GM10248 (cell line): ENCODE measurements at places on chromosomes 5 and 9.

DNA sequence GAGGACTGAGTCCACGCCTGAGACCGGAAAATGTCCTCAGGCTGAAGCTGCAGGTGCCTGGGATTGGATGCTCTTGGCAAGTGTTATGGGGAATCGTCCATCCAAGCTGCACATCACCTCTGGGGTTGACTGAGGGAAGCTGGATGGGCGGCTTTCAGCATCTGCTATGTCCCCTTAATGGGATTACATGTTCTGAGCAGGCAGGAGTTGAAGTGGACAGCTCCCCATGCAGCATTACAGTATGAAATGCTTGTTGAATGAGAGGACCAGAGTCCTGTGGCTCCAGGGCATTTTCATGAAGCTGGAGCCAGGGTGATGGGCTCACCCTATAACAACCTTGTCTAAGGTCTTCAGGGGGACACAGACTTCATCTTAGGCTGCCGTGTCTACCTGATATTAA is 270.9 kb downstream of the HSPA4 start:
- no peak for DNase-seq

DNA sequence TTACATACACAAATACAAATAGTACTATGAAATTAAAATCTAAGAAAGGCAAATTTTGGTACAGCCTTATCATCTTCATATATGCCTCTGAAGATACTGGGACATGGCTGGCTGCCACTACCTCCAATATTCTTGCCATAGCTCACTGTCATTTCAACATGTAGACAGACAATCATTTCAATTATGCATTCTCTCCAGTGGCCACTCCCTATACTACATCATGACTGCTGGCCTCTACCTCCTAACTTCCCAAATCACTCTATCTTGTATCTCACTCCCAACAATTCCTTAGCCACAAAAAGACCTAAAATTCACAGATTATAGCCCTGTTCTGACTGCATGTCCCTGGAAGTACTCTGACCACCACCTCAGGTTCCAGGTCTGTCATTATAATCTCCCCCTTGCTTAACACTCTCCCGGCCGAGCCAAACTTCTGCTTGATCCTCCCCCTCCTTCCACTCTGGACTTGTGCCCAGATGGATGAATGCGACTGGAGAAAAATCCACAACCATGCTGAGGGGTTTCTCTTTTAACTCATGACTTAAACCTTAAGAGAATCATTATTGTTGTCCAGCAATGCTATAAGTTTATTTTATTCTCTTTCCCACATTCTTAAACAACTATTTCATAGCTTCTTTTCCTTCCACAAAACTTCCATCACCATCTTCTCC is 225.3 kb upstream of the TLE4 start:
- no peak for DNase-seq

DNA sequence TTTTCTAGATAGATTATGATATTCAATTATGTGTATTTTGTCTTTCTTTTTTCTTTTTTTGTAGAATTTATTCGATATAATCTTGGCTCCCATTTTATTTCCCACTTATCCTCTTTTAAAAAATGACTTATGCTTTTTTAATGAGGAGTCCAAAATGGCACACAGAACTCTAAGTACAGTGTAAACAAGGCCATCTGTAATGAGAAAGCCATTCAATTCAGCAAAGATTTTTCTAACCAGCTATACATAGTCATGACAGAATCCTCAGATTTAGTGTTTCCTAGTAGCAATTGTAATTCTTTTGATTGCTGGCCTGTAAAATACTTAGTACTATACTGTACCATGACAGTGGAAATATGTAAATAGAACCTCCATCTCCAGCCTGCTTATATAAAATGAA is 651.4 kb downstream of the RAB3C start:
- no peak for DNase-seq

DNA sequence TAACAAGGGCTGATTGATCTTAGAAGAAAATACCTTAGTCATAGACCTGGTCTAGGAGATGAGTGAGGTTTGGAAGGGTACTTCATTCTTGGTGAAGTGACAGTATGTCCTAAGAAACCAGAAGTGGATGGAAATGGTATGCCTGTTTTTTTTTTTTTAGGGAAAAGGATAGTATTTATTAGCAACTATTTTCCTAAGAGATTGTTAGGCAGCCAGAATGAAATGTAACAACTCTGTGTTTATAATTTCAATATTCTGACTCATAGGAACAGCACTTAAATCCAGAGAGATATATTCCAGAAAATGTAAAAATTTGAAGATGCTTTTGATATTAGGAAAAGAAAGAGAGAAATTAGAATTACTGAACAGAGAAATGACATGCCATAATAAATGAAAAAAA is 21.2 kb upstream of the ARL14EPL start:
- no peak for DNase-seq

- no peak for DNase-seq
Measured at GRCh38 chr5:69288688-69289087, 43.9 kb downstream of the CCDC125 start.

DNA sequence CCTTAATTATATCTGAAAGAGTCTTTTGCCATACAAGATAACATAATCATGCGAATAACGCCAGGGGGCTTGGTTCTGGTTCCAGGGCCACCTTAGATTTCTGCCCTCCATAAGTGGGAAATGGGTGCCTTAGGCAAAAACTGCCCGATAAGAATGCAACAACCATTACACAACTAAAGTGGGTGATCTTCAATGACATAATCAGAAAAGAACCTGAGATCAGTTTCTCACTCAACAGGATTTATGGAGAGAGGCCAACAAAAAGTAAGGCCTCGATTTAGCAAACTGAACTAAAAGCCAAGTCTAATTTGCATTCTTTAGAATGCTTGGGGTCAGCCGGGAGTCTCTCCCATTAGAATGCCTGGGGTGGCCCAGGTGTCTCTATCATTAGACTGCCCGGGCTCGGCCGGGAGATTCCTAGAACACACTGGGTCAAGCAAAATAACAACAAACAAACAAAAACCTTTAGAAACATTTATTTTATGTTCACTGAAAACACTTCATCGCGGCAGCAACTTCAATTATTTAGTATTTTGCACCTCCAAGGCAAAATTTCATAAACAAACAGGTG is 194.8 kb downstream of the AUH start:
- DNase-seq: no peak

DNA sequence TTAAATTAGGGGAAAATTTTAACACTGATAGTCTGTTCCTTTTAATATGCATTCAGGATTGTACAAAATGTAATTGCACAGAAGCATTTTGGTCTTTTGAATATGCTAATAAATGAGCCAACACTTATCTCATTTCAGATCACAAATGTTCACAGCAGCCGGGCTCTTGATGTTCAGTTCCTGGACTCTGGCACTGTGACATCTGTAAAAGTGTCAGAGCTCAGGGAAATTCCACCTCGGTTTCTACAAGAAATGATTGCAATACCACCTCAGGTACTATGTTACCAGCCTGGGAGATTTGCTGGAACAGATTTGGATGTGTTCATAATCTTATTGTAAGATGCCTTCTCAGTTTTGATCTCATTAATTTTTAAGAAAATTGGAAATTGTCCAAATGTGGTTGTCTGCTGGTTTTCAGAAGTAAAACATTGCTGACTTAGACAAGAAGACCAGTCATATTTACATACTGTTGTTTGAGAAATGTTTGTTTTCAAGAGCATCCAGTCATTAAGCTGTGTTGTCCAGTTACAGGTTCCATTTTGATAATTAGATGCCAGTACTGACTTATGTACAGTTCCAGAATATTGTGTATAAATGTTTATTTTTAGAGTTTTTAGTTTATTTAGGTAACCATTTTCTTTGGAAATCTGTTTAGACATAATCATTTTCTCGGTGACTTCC is 23.0 kb upstream of the TMOD1 start:
- no peak for DNase-seq

GRCh38 chr5:89917112-89917511 is 492.4 kb downstream of the CETN3 start:
- DNase-seq: no peak

DNA sequence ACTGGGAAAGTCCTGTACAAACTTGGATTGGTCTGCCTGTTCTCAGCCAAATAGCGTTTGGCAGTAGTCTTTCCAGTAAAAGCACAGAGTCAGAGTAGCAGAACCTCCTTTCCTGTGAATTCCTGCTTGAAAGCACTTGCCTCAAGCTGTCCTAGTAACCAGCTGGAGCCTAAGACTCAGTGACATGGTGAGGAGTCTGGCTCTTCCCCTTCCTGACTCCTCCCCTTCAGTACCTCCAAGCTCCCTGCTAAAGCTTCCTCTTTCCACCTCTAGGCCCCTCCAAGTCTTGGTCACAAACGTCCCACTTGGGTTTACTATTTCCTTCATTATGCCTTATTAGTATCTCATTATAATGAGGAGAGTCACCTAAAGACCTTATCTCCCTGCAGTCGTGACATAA is 21.4 kb upstream of the FAM81B start:
- no peak for DNase-seq

GRCh38 chr5:108729242-108729615 is 18.5 kb upstream of the FER start:
- no peak for DNase-seq

DNA sequence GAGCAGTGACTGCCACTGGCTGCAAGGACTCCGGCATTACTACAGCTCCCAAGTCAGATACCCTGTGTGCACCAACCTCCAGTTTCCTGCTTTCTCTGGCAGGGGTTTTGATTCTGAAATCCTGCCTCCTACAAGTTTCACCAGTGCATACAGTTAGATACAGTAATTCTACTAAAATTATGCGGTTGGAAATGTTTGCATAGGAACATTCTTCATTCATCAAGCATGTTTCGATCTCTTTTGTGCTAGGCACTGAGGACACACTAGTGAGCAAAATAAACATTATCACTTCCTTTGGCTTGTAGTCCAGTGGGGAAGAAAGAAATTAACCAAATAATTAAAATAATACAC is 152.2 kb downstream of the TMEM167A start:
- no peak for DNase-seq

DNA sequence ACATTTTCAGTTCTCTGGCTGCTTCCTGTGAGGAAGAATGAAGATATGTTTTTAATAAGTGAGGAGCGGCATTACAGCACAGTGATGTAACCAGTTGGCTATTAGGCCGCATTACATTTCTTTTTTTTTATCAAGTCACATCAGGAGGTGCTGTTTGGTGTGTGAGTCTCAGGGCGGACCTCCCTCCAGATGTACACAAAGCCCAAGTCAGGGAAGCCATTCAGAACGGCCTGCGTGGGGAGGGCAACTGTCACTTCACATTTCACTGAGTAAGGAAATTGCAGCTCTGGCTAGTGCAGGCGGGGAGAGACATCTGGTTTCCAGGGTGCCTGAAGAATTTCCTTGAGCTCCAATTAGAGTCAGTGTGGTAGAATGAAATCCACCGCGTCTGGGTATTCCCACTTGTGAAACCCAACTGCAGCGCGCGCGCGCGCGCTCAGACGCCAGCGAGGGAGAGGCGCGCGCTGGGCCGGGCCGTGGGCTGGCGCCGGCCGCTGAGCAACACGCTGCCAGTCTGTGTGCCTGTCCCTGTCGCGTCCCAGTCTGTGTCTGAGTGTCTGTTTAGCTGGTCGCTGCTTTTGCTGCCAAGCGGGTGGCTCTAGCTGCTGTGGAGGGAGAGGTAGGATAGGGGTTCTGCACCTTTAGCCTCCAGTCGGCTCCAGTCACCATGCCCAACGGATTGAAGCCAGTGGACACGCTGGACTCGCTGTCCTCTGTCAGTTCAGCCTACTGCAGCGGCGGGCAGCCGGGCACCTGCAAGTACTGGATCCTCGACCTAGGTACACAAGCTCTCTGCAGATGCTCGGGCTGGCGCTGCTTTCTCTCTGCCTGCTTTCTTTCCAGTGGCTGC is 140.8 kb upstream of the OTULINL start:
- no peak for DNase-seq

DNA sequence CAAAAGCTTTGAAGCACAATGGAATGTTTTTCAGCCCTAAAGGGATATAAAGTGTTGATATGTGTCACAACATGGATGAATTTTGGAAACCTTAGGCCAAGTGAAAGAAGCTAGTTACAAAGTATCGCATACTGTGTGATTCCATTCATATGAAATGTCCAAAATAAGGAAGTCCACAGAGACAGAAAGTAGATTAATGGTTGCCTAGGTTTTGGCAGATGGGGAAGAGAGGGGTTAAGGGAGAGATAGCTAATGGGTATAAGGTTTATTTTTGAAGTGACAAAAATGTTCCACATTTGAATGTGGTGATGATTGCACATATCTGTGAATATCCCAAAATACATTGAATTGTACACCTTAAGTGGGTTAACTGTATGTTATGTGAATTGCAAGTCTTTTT is 57.5 kb upstream of the MCCC2 start:
- no peak for DNase-seq

- no peak for DNase-seq
Measured at GRCh38 chr5:97085459-97086181, 56.8 kb downstream of the LIX1 start.

DNA sequence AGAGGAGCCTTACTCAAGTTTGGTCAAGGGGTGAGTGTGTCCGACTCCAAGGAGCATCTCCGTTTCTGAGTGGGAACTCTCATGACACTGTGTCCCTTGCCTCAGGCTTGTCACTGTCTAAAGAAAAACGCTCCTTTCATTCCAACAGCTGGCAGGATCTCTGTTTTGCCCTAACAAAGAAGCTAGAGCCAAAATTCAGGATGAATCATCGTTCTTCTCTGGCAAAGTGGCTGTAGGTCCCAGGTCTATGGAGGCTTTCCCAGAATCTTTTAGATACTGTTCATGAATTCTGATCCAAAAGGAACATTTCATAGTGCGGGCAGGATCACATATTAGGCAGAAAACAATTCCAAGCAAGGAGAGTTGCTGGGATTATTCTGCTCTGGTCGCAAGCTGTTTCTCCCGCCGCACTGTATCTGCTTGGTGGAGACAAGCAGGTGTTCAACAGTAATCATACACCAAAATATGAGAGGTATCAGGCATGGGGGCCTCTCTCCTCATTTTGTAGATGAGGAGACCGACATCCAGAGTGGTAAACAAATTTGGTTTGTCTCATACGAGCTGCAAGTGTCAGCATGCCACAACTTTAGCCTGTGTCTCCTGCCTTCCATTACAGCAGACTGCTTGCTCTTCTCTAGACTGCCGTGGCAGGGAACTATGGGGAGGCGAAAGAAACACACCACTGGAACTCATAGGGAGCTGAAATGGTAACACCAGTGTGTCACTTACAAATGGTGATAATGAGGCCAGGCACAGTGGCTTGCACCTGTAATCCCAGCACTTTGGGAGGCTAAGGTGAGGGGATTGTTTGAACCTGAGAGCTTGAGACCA is 72.6 kb downstream of the ENTREP1 start:
- DNase-seq: no peak

- DNase-seq: no peak
Measured at GRCh38 chr5:78666041-78666444, 17.5 kb upstream of the LHFPL2 start.

DNA sequence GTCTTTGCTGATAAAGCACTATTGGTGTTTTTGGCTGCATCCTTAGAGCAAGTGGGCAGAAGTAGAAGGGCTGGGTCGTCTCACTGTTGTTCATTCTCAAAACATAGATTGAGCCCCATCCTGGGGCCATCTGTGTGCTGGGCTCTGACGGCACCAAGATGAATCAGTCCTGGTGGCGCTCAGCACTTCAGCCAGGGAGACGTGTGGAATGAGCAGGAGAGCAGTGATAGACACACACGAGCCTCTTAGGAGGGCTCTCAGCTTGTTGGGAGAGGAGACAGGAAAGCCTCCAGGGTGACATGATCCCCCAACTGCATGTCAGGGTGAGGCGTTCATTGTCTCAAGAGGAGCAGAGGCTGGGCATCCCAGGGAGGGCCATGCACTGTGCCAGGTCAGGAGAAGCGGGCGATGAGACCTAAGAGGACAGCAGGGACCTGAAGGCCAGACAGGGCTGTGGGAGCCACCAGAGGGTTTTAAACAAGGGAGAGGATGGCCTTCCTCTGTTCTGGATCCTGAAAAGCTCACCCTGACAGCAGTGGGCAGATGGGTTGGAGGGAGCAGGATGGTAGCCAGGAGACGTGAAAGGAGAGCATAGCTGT is 115.8 kb downstream of the DAB2IP start:
- no peak for DNase-seq

- no peak for DNase-seq
Measured at GRCh38 chr5:52988335-52989024, 672 bp upstream of the ITGA2 start.
